ENCODE measurements at places on chromosomes 5 and 9.

DNA sequence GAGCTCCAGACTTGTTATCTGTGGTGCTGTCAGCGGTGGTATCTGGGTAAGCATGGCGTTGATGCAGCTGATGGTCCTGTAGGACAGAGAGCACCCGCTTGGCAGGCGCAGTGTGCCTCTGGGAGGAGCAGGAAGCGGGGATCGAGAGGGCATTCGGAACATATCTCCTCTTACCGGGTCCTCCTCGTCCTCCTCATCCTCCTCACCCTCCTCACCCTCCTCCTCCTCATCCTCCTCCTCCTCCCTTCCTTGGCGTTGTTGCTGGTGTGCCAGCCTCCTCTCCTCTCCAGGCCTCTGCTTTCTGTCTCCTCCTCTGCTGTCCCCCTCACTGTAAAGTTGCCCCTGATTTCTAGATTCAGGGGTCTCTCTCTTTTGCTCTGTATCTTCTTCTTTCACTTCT is 21.2 kb downstream of the ECM2 start:
- no peak for DNase-seq

DNA sequence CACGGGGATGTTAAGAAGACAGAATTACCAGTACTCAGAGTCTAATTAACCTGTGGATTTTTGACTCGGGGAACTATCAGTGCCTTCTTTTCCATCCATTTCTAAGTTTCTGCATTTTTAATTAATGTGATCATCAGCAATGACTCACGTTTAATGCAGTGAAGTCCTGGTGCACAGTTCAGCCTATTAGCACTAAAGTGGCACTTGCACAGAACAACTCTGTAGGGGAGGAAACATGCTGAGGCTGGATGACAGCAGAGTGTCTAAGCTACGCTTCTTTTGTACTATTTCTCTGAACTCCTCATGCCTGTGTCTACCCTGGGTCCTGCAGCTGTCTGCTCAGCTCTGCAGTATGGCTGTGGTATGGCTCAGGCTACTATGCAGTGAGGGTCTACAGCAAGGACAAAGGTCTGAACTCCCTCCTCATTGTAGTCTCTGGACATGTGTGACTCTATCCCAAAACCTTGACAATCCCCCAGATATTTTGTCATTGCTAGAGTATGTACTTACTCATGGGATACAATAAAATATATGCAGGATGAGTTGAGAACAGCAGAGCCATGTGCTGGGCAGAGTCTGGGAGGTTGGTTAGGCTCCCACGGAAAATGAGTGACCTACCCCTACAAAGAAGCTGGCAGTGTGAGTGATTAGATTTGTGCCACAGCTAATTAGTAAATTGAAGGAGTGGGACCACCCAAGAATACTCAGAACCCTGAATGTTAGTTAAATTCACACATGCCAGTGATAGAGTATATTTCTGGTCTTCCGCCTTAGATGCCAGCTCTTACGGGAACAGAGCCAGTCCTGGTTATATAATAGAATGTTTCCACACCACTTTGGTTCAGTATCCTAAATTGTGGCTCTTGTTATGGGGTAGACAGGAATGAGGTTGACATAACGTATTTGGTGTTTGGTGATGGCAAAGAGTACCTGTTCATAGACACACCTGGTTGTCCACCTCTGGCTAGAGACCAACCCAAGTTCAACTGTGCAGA is 148.0 kb downstream of the GHR start:
- DNase-seq: no peak

GRCh38 chr5:79578876-79579275 is 33.4 kb upstream of the TENT2 start:
- DNase-seq: no peak

DNA sequence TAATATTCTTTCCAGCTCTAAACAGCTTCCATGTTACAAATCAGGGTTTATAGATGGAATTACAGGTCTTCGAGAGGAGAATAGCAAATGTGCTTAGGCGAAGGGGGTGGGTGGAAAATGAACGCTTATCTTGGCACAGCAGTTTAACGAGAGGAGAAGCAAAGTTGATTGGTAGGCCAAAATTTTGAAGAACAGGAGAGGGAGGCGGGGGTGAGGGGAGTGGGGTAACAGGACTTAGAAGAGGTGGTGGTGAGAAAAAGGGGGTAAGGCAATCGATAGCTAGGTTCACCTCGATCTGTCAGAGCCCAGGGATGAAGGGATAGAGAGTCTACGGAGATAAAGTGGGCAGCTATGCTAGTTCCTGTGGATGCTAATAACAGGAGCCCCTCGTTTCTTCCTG is 764 bp downstream of the ANKRA2 start:
- no peak for DNase-seq

DNA sequence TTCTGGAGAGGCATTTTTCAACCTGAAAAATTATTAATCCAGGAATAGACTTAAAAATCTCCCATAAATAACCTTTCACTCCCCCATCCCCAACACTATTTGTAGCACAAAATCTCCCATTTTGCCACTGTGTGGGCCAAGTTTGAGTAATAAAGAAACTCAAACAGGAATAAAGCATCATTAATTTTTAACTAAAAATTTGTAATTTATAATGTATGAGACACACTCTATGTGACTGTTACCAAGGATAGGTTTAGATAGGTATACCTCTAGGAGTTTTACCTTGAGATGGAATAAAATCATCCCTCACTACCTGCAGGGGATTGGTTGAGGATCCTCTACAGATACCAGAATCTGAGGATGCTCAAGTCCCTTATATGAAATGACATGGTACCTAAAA is 30.1 kb downstream of the CHD1 start:
- no peak for DNase-seq

DNA sequence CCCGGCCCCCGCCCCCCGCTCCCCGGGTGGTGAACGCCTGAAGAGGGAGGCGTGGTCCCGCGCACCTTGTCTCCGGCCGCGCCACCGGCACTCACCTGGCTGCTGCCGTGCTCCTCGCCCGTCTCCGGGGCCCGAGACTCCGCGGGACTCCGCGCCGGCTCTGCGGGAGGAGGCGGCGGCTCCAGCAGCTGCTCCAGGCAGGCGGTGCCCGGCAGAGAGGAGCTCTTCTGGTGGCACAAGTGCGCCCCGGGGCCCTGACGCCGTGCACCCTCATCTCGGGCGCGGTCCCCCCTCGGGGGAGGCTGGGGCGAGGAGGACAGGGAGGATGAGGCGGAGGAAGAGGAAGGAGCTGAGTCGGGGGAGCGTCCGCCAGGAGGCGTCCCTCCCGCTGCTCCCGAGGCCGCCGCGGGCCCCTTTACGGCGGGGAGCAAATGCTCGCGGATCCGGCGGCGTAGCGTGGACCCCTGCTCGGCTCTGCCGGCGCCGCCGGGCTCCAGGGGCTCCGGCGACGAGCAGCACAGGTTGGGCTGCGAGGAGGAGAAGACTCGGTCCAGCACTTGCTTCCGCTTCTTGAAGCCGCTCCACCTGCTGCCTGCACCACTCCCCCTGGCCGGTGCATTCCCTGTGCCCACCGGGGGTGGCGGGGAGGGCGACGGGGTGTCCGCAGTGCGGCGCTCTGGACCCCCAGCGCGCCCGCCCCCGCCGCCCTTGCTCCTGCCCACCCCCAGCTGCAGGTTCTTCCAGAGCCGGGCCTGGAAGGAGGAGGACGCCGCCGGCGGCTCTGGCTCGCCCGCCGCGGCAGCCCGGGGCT is 928 bp downstream of the MCTP1 start:
- no peak for DNase-seq

DNA sequence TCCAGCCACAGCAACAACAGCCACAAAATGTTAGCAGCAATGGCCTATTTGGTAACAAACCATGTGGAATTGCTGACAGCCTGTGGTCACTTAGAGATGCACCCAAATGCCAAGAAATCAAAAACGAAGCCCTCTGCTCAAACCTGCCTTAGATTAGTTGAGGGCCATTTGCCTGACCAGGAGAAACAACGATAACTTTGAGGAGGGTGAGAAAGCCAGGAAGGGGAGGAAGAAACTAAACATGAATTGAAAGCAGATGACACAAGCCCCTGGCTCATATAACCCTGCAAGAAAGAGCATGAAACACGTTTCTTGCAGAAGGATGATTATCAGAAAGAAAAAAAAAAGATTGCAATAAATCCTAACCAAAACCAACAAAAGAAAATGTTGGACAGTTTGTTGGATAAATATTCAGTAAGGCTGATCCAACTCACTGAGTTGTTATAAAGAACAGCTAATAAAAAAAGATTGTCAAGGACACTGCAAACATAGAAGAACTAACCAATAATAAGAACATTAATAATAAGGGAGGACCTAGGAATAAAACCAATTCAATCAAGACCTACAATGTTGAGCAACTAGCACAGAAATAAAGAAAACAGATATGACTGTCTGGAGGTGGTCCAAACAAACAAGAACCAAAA is 140.5 kb upstream of the SLC30A5 start:
- no peak for DNase-seq

- DNase-seq: no peak
Measured at GRCh38 chr5:89041976-89042375, 159.0 kb upstream of the MEF2C start.

DNA sequence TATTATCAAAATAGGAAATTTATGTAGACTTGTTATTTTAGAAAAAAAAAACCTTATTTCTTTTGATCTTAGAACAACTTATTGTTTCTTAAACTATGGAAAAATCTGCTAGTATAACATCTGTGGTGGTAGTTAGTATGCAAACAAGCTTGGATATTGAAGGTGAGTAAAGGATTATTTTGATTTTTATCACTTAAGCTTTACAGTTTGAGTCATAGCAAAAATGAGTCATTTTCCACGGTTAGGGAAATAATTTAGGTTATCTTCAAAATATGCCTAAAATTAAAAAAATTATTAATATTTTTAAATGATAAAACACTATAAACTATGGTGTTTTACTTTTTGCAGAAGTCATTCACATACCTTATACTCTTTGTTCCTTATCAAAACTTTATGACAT is 107.2 kb upstream of the DHFR start:
- no peak for DNase-seq

- DNase-seq: no peak
Measured at GRCh38 chr5:41906151-41906550, 2.0 kb downstream of the RIMOC1 start.

GRCh38 chr5:11324521-11325289 is 563.7 kb upstream of the DAP start:
- peak; percentile 21 for DNase-seq

GRCh38 chr9:133991214-133991921 is 756 bp downstream of the VAV2 start:
- no peak for DNase-seq

GRCh38 chr5:57841676-57842363 is 359.2 kb upstream of the ACTBL2 start:
- DNase-seq: no peak

DNA sequence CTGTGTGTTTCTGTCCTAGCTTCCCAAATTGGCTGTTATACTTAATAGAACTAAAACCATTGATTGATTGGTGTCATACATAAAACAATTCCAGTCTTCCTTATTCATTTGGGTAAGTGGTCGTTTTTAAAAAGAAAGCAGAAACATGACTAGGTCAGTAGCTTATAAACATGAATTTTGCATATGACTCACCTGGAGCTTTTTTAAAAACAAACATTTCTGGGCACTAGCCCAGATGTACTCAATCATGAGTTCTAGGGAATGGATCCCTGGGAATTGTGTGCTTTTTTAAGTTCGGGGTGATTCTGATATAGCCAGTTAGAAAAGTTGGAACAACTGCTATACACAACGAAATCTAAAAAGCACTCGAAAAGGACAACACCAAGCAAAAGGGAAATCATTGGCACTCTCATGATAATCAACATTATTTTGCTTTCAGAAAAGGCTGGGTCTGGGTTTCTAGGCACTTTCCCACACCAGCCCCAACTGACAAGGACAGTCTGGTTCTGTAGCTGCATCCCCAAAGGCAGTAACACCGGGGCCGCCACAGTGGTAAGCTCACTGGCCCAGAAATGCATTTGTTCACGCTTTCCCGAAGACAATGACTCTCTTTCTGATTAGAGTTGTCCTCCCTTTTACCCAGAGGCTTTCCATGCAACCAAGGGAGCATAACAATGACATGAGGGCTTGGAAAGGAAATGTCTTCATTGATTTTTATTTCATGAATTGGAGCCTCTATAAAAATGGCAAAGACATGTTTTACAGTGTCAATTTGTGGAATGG is 664.9 kb upstream of the WWC1 start:
- no peak for DNase-seq

DNA sequence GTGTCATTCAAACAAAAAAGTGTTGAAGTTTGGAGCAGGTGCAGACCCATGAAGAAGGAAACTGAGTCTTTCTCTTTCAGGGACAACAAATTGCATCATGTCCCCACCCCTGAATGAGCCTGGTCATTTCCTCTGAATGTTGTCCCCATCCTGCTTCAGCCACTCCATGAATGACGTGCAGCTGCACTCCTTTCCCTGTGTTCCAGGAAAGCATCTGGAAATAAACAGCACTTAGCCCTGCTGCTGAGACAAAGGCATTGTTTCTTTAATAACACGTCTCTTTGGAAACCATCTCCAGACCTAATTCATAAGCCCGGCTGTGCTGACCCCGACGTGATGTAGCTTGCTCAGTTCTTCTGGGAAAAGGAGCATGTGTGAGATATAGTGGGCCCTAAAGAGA is 682.3 kb downstream of the BRINP1 start:
- no peak for DNase-seq

DNA sequence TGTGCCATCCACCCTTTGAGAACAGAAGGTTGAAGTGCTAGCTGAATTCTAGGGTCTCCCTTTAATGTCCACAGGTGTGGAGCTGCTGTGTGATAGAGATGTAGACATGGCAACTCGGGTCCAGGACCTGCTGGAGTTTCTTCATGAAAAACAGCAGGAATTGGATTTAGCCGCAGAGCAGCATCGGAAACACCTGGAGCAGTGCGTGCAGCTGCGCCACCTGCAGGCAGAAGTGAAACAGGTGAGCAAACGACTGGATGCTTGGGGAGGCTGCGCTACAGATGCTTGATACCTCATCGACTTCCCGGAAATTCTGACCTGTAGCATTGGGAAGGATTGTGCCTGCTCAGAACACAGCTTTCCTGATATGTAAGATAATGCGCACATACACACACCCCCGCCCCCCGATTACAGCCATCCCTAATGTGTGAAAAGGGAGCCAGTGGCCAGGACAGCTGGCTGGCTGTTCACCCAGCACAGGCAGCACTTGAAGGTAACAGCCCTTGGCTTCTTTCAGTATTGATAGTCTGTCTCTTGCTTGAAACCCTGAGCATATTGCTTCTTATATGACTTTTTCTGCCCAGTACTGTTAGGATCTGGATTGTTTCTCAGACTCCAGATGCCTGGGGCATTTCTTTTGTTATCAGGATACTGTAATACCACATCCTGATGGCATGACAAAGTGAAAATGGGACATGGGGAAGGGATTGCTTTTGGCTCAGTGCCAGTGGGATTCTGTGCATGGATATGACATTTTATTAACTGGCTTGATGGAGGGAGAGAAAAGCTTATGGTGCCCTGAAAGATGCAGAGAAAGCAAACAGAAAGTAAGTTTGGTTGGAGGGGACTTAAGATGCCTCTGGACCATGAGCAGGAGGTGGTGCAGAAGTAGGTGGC is 216.8 kb upstream of the OTULINL start:
- no peak for DNase-seq

- DNase-seq: no peak
Measured at GRCh38 chr9:92141144-92142129, 26.2 kb upstream of the SPTLC1 start.

Data from right renal pelvis (tissue), 4 donors.